ENCODE measurements at places on chromosomes 4 and X.

- no peak for DNase-seq
These were observed 79.2 kb downstream of the PRSS12 start for GRCh38 chr4:118273642-118274041.

GRCh38 chrX:98459669-98460068, 1576.0 kb downstream of the RPA4 start:
- DNase-seq = no peak

DNA sequence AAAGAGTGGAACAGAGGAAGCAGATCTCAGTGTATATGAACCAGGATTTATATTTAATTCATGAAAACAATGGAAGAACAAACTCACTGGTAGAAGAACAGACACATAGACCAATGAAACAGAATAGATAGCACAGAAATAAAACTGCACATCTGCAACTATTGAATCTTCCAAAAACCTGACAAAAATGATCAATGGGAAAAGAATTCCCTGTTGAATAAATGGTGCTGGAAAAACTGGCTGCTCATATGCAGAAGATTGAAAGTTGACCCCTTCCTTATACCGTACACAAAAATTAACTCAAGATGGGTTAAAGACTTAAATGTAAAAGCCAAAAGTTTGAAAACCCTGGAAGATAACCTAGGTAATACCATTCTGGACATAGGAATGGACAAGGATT, 391.0 kb downstream of the MAGEB5 start:
- no peak for DNase-seq

- no peak for DNase-seq
These were observed 82.5 kb upstream of the LCORL start for GRCh38 chr4:18103876-18104605.

DNA sequence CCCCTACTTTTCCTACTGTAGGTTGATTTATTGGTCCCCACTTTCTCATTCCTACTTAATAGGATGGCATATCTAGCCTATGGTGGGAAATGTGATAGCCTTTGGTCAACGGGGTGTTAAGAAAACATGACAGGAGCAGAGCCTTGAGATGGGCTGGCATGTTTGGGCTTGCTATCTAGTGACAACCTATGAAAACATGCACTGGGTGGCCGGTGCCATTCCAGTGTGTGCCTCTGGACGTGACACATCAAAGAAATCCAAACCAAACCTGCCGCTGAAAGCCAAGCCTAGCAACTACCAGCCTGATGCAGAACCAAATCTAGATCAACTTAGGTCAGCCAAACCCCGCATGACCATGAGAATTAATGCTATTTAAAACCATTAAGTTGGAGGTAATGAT, 317.6 kb downstream of the DMD start:
- DNase-seq = no peak

GRCh38 chr4:156999175-156999517, 27.5 kb upstream of the PDGFC start:
- no peak for DNase-seq

GRCh38 chr4:172758586-172759340, 409.8 kb upstream of the GALNT7 start:
- no peak for DNase-seq

- no peak for DNase-seq
These were observed 172.3 kb upstream of the TRPC5 start for GRCh38 chrX:112254896-112255295.

- DNase-seq = no peak
These were observed 51.5 kb upstream of the FAM241A start for GRCh38 chr4:112093636-112094202.

DNA sequence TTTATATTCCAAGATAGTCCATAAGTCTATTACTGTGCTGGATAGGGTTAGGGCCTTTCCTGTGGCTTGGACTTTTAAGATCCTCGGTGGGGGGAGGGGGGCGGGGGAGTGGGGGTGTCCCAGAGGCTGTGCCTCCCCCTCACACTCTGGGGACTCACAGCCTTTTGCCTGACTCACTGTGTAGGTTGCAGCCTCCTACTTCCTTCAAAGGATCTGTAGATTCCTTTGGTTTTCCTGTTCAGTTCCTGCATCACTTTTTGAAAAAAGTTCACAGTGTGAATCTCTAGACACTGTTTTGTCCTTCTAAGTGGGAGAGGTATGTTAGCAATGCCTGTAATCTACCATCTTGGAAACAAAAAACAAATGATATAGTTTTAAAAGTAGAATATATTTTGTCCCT, 999.9 kb downstream of the GLUD2 start:
- no peak for DNase-seq

DNA sequence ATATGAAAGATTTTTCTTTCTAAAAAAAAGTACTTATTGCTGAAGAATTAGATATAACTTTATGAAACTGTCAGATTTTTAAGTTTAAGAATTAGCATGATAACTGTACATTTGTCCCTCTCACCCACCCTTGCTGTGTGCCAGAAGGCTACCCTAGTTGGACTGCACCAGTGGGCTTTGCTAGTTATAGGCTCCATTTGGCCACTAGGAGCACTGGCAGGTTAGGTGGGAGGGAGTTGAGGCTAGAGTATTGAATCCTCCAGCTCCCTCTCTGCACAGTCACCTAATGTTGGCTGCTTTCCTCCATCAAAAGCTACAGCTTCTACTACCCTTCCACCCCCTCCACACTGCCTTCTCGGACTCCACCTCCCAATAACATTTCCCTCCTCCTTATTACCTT, 84.2 kb downstream of the TASL start:
- DNase-seq = no peak

DNA sequence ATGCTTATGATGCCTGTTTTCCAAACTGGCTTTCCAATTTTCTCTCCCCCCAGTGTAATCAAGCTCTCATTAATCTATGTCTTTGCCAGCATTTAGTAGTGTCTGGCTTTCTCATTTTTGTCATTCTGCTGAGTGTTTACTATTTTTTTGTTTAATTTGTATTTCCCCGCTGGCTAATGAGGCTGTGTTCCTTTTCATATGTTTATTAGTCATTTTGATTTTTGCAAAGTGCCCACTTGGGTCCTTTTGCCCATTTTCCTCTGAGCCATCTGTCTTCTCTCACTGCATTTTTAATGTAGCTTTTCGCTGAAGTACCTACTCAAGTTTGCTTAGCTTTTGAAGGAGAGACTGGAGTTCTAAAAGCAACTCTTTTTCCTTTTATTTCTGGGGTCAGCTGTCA, 14.7 kb downstream of the DCK start:
- no peak for DNase-seq

- no peak for DNase-seq
These were observed 164.0 kb downstream of the PRKX start for GRCh38 chrX:3549411-3549911.

- DNase-seq = no peak
These were observed 14.8 kb downstream of the ELOVL6 start for GRCh38 chr4:110183643-110184042.

DNA sequence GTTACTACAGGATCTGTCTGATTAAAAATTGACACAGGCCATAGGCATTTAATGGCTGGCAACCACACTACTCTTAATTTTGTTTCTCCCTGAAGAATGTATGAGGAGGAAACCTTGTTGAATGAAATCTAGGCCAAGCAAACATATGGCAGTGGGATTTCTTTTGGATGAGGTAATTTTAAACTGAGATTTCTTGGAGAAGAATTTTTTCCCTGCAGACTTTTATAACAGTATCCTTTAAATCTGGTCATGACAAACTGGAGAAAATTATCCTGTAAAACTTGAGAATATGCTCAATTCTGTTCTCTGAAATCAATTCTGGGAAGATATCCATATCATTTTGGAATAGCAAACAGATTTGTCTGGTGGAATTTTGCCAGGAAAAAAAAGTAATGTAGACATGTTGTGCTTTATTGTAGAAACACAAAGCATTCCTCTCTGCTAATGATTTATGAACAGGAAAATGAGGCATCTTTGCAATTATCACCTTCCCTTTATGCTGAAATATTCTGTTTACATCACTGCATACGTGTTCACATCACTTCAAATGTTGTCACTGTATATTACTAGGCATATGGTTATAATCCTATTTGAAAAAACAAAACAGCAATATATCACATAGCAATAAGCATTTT, 108.3 kb upstream of the ARSJ start:
- no peak for DNase-seq

GRCh38 chr4:119124352-119124751, 11.3 kb upstream of the MYOZ2 start:
- no peak for DNase-seq

- DNase-seq = no peak
These were observed 416.5 kb downstream of the TEX13C start for GRCh38 chrX:125736008-125736729.

DNA sequence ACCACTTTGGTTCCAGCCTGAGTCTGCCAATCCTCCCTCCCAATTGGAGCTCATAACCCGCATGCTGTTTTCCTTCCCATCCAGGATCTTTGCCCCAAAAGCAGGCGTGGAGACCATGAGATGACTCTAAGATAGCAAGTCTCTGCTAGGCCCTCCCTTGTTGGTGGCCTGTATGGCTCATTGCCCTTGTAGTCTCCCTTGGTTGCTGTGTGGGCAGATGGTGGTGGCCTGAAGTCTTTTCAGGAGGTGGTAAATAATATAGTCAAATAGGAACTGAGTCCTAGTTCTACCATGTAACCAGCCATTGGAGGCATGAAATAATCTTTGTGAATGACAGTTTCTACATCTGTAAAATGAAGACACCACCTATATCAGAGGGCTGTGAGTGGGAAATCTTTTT, 1.2 kb downstream of the ATP6AP1 start:
- DNase-seq = no peak

DNA sequence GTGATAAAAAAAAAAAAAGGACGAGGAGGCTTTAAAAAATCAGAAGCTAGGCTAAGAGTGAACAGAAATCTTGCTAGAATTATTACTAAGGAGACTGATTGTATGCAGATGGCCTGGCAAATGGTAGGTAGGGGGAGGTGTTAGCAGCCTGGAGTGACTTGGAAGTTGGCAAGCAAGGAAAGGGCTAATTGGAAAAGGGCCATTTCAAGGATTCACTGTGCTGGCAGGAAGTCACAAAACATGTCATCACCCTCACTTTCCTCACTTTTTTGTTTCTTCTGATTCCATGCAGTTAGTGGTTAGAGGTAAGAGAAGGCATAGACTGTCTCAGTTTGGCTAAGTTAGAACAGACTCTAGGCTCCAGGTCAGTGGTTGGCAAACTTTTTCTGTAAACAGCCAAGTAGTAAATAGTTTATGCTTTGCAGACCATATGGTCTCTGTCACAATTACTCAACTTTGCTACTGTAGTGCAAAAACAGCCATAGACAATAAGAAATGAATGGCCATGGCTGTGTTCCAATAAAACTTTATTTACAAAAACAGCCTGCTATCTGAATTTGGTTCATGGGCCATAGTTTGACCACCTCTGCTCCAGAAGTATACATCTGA, 646.5 kb upstream of the ACTRT1 start:
- no peak for DNase-seq

GRCh38 chr4:167100120-167100519, 134.2 kb downstream of the SPOCK3 start:
- no peak for DNase-seq

DNA sequence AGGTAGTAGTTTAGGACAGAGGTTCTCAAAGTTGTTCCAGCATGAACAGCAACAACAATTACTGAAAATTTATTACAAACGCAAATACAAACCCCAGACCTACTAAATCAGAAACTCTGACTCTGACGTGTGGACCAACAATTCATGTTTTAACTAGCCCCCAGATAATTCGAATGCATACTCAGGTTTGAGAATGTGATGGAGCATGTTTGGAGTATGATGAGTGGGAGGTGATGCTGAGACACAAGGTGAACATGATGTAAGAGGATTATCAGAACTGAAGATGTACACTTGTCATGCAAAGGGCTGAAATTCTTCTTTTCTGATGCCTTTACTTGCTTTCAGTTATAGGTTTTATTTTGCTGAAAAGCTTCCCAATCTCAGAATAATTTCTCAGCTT, 323.0 kb downstream of the INPP4B start:
- no peak for DNase-seq

- no peak for DNase-seq
These were observed 500.1 kb downstream of the PCDH18 start for GRCh38 chr4:137032222-137032621.

DNA sequence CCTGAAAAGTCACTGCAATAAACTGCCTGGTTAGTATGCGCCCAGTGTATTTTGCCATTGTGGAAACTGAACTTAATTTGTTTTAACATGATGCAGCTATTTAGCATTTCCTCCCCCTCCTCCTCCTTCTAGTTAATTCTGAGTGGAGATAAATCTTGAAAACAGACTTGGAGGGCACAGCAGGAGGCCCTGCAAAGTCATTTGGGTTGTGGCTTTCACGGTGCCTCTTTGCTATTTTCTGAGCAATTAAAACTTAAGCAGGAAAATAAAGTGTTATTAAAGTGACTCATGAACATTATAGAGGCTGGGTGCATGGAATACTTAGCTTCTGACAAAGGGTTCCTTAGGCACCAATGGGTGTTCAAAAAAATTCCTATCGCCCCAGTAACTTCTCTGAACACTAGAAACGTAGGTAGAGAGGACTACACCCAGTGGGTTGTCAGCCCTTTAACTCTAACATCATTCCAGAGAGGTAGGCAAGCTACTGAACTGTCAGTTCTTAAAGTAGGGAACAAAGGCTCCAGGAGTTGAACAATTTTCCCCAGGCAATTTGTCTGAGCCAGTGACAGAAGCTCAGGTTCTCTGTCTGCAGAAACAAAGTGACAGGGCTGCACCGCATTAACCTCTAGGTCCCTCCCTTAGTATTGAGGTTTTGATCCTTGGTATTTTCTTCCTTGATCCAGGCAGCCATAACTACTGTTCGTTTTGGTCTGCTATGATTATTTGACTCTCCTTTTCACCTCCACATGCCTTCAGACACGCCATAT, 158.3 kb upstream of the KIT start:
- no peak for DNase-seq

DNA sequence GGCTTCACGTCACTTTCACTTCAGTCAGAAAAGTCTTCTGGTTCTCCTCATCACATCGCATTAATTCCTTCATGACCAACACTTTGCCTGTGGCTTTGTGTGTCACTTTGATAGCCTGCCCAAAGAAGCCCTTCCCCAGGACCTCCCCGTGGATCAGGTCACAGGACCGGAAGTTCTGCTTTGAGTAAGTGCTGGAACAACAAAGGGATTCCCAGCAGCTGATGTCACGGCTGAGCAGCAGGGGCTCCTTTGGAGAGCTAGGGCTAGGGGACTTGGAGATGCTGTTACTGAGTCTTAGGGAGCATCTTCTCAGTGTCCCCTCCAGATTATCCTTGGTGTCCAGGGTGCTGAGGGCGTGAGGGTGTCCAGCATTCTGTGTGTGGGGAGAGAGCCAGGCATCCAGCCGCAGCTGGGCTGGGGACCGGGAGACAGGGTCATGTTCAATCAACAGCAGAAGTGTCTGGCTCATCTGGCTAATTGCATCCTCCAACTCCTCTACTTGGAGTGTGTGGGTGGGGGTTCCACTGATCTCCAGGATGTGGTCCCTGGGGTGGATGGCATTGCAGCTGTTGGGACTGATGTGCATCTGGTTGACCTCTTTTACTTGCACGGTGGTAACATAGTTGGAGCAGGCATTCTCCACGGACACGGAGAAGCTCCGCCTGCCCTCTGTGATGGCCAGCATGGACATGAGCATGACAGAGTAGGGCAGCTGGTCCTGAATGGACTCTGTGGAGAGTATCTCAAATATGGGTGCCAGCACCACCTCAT, 39.2 kb upstream of the ARHGAP6 start:
- no peak for DNase-seq
